Sigmoid colon (tissue), 7 donors: ENCODE measurements at places on chromosomes 2 and 18.

- DNase-seq: no peak
These were observed 224.4 kb downstream of the RAB3GAP1 start for GRCh38 chr2:135276525-135276924.

GRCh38 chr18:8812631-8813030 is 107.3 kb downstream of the MTCL1 start:
- DNase-seq: no peak

DNA sequence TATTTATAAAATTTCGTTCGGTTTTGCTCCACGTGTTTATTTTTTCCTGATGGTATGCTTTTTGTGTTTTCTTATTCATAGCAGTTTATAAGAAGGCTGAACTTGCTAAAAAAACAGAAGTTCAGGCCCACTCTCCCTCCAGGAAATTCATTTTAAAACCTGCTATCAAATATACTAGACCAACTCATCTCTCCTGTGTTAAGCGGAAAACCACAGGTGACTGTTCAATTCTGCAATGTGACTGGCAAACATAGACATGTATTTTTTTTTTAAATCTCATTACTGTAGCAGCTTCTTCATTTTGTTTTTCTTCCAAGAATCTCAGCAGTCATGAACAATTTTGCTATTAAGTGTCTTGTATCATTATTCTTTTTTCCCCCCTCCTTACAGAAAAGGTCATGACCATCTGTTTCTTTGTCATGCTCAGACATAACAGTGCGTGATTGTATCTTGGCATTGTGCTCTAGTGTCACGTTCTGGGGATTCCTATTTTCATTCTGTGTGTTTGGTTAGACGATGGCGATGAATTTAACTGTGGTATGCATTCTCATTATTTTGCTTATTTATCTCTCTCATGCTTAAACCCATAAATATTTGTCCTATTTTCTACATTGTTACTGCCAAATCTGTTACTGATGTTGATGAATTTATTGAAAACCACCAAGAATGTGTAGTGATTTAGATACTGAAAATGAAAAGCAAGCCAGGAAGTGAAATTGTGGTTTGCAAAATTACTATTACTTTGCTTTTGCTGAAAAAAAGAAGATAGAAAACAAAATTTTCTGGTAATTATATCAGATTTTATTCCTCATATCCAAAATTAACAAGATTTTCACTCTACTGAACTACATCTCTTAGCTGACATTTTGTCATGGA is 74.6 kb upstream of the UNC80 start:
- no peak for DNase-seq

DNA sequence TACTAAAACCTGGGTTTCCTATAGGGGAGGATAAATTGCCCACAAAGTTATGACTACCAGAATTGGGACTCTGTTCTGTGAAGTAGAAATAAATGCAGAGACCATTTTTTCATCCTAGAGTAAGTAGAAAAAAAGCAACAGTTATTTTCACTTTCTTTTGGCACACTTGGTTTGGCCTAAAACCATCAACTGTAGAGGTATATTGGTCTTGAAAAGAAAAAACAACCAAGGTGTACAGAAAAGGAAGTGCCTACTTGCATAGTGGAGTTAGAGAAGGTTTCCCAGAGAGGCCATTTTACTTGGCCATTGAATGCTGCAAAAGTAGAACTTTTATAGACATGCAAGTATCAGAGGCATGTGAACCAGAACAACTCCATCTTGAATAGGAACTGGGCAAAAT is 89.4 kb upstream of the TACR1 start:
- no peak for DNase-seq

- DNase-seq: no peak
These were observed 449 bp upstream of the ATRAID start for GRCh38 chr2:27211241-27211942.

DNA sequence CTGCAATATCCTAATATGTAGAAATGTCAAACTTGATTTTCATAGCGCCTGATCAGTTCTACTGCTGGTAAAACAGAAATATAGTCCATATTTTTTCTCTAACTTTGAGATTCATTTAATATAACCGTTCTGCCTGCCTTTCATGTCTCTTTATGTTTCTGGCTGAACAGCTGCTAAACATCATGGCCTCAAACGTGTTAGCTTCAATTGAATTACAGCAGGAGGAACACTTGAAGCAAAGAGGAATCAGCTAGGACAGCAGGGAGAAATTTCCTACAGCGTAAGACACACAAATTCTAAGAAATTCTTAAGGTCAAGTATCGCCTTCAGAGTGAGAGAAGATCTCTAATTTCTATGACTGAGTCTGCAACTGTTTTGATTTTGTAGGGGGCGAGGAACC is 433.2 kb downstream of the FBXO15 start:
- DNase-seq: no peak

- DNase-seq: no peak
These were observed 894.9 kb upstream of the CDH2 start for GRCh38 chr18:29071869-29072268.

- DNase-seq: no peak
These were observed 15.1 kb downstream of the ST3GAL5 start for GRCh38 chr2:85873679-85874078.

GRCh38 chr2:41879235-41879916 is 168.4 kb upstream of the PKDCC start:
- DNase-seq: no peak
